ENCODE measurements at places on chromosomes 4 and X.

DNA sequence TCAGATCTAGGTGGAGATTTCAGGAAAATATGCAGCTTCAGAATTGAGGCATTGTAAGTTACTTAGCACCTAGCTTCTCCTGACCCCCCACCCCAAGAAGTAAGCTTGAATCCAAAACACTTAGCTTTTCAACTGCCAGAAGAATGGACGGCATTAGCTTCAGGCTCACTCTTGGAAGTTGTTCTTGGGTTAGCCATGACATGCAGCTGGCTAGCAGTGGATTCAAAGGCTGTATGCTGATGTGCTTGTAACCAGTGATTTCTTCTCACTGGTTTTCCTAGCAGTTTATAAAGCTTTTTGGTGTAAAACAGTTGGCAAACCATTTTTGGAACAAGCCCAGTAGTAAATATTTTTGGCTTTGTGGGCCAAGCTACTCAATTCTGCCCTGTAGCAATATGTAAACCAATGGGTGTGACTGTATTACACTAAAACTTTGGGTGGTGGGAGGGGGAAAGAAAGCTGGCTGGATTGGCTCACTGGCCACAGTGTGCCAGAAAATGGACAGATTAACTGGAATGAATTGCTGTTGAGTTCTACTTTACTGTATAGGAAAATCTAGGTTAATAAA is 85.6 kb downstream of the SHROOM2 start:
- no peak for DNase-seq

- no peak for DNase-seq
These were observed 12.4 kb upstream of the NAP1L5 start for GRCh38 chr4:88709989-88710388.

DNA sequence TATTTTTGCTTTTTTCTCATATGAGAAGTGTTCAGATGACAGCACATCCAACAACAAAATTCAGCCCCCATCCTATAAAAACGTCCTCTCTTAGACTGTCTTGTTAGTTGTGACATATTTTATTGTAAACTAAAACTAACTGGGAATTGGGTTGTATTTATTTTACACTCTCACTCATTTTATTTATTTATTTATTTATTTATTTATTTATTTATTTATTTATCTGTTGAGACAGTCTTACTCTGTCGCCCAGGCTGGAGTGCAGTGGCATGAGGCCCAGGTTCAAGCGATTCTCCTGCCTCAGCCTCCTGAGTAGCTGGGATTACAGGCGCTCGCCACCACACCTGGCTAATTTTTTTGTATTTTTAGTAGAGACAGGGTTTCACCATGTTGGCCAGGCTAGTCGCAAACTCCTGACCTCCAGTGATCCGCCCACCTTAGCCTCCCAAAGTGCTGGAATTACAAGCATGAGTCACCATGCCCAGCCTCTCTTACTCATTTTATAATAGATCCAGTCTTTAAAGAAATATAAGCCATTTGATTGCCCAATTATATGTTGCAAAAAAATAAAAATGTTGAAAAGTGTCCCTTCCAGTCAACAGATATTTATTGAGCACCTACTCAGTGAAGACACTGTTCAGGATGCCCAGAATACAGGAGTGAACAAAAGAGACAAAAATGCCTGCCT is 44.6 kb downstream of the PALLD start:
- DNase-seq = no peak

GRCh38 chr4:62487016-62487415 is 1286.9 kb downstream of the ADGRL3 start:
- no peak for DNase-seq

- DNase-seq = no peak
These were observed 3.4 kb downstream of the TEX13B start for GRCh38 chrX:107978707-107979307.

GRCh38 chr4:11732155-11732554 is 303.5 kb upstream of the HS3ST1 start:
- no peak for DNase-seq

- DNase-seq = no peak
These were observed at the start of gene TRPC3 for GRCh38 chr4:121951521-121952110. Gene TRPC3, minus strand, starts transcription at chr4:121952060. Its CDS starts 380 bp downstream, at chr4:121951680.

DNA sequence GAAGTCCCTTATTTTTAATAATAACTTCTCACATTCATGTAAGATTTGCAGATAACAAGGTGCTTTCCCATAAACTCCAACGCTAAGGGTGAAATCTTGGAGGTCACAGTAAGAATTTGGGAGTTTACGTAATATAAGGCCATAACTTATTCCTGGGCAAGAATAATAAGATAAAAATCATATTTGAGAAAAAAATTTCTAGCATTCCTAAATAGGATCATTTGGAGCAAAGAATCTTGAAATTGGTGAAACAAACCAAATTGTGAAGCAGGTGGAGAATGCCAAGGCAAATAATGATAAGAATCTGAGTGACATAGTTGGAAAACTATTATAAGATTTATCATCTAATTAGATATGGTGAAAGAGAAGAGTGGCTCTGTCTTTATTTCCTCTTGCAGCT is 50.4 kb upstream of the FGF16 start:
- DNase-seq = no peak

DNA sequence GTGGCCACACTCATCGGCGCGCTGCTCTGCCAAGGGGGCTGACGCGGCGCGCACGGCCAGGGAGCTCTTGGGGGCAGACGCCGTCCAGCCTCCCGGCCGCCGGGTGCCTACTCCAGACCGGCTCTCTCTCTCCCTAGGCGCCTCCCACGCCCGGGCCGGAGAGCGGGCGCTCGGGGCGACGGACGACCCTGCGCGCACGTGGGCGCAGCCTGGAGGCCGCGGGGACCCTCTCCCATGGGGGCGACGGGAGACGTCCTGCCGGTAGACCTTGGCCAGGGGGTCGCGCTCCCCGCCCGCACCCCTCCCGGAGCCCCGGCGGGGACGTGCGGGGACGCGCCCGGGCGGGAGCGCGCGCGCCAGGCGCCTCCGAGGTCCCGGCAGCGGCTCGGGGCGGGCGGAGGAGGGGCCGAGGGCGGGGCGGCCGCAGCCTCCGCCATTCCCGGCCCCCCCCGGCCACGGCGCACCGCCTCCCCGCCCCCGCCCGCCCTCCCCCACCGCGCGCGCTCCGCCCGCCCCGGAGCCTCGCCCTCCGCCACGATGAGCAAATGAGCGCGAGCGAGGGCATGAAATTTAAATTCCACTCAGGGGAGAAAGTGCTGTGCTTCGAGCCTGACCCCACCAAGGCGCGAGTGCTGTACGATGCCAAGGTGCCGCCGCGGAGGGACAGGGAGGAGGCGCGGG is at the start of gene MSL3:
MSL3 (plus strand) TSS at position 519 of the 681 bp plus-strand sequence; CDS start at position 546, 27 bp downstream.
- no peak for DNase-seq

GRCh38 chr4:169956091-169956843 is 69.9 kb downstream of the MFAP3L start:
- no peak for DNase-seq

GRCh38 chr4:52037689-52038102 is 403 bp downstream of the SGCB start:
- DNase-seq = no peak

DNA sequence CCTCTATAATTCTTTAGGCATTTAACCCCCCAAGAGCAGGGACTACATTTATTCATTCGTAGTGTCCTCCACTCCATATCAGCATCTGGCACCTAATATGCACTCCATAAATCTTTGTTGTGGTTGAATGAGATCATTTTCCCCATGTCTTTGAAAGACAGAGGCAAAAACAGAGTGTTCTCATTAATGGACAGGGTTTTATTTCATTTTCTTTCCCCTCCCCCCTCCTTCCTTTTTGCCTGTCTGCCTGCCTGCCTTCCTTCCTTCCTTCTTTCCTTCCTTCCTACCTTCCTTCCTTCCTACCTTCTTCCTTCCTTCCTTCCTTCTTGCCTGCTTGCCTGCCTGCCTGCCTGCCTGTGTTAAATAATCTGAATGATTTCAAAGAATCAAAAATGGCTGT is 83.2 kb downstream of the SHROOM3 start:
- no peak for DNase-seq

- no peak for DNase-seq
These were observed 147.5 kb upstream of the SMIM31 start for GRCh38 chr4:164606478-164606877.

DNA sequence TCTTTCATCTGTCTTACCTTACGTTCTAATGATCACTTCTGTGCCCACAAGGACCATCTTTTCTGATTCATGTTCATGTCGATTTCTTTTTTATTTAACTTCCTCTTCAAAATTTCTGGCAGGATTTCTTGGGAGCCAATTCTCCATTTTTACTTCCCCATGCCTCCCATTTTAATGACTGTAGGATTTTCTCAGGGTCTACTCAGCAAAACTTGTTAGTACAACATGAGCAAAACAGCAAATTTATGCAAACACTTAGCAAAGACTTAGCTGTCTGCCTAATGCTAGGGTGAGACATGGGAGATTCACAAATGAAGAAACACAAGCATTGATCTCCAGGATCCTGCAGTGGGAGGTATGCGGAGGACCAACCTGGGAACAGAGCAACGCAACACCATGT is 5.5 kb downstream of the CD38 start:
- no peak for DNase-seq

DNA sequence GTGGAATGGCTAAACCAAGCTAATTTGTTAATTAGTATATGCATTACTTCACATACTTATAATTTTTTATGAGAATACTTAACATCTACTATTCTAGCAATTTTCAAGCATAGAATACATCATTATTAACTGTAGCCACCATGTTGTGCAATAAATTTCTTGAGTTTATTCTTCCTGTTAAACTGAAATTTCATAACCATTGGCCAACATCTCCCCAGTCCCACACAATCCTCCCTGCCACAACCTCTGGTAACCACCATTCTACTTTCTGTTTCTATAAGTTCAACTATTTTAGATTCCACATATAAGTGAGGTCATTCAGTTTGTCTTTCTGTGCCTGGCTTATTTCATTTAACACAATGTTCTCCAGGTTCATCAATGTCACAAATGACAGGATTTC is 208.5 kb downstream of the PPP4R3C start:
- DNase-seq = no peak

GRCh38 chrX:37405956-37406355 is 56.8 kb downstream of the PRRG1 start:
- DNase-seq = no peak

DNA sequence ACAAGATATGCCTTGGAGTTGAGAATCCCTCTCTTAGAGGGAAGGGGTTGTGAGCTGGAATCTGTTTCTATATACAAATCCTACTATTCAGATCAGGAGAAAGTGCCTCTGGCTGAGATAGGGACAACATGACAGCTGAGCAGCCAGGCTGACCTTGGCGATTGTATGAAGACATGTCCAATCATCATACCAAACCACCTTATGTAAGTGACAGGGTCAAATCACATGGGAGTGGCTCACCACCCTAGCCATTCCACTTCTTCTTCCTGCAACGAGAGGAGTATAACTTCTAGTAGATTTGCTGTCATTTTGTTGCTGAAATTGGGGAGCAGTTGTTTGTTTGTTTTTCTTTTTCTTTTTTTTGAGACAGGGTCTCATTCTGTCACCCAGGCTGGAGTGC is 48.3 kb upstream of the TMEM150C start:
- DNase-seq = no peak

GRCh38 chrX:52082578-52082977 is 13.6 kb upstream of the MAGED4B start:
- no peak for DNase-seq

DNA sequence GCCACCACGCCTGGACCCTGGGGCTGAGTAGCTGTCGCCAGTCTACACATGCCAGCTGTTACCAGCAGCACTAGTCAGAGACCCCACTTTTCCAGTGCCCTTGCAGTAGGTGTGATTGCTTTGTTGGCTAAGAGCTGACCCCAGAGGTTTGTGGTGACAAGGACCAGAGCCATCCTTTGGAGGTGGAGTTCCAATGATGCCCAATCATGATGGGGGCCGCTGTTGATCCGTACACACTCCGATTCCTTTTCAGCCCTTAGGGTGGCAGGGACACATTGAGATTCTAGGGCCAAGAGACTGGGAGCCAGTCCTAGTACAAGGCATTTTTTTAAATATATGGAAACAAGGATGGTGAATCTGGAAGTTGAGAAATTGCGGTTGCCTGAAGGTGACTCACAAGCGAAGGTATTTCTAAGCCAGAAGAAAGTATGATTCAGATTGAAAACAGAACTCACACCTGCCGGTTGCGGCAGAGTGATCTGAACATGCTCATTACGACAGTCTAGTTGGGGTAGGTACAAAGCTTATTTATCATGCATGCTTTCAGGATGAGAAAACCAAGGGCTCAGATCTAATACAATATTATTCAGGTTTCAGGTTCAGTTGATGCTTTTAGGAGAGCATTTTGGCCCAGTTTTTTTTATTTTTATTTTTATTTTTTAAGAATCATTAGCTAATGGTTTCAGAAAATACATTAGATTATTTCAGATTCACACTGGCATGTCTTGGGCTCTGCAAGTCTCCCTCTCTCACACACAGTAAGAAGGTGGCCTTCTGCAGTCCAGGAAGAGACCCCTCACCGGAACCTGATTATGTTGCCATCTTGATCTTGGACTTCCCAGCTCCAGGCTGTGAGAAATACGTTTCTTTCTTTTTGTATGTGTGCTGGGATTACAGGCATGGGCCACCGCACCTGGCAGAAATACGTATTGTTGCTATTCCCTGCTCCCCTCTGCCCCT is 43.4 kb downstream of the SHROOM2 start:
- no peak for DNase-seq

DNA sequence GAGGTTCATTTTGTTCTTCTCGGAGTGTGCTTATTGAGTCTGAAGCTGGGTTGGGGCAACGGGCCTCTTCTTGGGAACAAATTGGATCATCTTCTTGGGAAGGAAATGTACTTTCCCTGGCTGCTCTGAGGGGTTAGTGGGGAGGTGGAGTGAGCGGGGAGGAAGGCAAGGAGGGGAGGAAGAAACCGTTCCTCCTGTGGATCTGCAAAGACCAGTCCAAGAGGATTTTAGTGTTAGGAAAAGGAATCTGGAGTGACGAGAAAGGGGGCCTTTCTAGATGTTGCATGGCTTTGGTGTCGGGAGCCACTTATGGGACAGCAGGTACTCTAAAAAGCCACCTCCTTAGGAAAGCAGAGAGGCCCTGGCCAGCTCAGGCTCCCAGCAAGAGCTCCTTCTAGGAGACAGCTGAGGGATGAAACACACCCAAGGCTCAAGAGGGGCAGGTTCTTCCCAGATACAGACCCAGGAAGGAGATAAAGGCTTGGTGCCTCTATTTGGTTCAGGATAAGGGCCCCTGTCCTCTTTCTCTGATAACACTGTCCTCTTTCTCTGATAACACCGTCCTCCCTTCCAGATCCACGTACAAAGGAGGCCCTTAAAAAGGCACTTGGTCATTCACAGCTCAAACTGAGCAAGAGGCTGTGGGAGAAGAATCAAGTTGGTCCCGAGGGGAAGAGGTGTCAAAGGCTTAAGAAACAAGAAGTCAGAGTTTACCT is 451 bp downstream of the SOD3 start:
- DNase-seq = no peak

GRCh38 chrX:20205927-20206708 is 60.6 kb downstream of the RPS6KA3 start:
- no peak for DNase-seq

GRCh38 chr4:152431291-152431690 is 104.6 kb downstream of the FBXW7 start:
- no peak for DNase-seq

DNA sequence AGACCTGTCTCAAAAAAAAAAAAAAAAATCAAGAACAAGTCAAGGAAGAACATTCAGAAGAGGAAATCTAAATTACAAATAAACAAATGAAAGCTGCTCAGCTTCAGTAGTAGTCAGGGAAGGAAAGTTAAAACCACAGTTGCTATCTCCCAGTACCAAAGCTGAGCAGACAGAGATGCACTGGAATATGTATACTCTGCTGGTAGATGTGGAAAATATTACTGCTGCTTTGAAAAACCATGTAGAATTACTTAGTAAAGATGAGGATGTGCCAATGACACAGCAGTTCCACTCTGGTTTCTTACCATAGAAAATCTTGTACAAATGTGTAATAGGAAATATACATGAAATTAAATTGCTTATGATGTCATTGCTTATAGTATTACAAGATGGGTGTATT is 25.1 kb upstream of the PRKX start:
- DNase-seq = no peak
